RWPE2 (cell line): ENCODE measurements at places on chromosomes 6 and 20.
A peak's percentile ranks its signal among the peaks of the same experiment; 100 is the strongest.

DNA sequence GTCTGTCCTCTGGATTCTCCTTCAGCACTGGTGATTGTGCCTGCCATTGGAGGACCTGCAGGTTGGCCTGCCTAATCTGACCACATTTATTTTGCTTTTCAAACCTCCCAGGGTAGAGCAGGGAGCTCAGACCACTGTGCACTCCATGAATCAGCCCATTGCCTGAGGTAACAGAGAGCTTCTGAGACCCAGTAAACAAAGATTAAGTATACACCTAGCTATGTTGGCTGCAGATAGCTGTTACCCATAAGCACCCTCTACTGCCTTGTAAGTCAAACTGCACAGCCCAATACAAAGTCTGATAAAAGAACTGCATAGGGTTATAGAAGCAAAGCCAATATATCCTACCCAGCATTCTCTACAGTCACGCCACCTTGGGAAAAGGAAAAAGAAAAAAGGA lies 338.7 kb downstream of the HTR1B start:
- DNase-seq = no peak

DNA sequence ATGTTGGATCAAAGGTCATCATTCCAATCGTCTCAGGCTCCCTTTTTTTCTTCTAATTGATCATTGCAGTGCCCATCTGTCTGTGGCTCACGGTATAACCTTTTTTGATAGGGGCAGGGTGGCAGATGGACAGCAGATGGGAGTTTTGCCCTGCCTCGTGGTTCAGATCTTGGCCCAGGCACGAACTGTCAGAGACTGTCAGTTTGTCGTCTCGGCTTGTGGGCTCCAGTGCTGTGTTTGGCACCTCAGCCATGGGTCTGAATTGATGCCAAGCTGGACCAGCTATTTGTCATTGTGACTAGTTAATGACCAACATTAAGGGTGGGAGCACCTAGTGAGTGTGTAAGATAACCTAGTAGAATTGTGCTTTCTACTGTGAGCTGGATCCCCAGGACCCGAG lies 197.6 kb downstream of the PRL start:
- DNase-seq = no peak

- no peak for DNase-seq
These were observed 153.6 kb downstream of the BMP2 start for GRCh38 chr20:6920991-6921613.

DNA sequence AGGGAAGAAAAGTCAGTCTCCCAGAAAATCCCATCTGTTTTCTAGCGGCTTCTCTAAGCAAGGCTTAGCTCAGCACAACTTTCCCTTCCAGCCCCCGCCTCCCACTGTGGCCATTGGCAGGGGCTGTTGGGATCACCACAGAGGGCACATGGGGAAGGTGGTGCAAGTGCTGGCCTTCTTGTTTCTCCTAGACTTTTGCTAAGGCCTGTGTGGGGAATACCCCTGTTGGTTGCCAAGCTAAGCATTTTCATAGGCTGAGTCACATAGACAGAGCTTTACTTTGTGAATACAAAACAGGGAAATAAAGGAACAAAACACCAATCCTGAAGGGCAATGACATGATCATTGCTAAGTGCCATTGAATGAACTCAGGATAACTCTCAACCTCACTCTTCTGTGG lies 32.4 kb upstream of the TIAM2 start:
- no peak for DNase-seq

- DNase-seq = no peak
These were observed 103.7 kb downstream of the FYN start for GRCh38 chr6:111769365-111770152.

GRCh38 chr6:6314596-6314995 lies 5.9 kb downstream of the F13A1 start:
- DNase-seq = no peak

DNA sequence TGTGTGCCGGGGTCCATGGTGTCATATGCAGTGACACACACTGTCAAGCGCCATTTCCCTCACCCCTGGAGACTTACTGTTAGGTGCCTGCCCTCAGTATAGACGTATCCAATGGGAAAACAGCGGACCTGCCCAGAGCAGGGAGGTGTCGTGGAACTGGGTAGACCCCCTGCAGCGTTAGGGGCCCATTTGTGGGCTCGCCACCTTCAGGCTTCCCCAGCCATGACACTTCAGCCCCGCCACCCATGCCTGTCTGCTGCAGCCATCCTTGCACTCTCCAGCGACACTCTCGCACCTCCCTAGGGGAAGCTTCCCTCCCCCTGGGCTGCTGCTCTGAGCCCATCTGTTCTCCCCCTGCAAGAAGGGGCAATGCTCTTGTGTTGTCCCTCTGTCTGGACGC lies 43.2 kb downstream of the STK35 start:
- DNase-seq = no peak

DNA sequence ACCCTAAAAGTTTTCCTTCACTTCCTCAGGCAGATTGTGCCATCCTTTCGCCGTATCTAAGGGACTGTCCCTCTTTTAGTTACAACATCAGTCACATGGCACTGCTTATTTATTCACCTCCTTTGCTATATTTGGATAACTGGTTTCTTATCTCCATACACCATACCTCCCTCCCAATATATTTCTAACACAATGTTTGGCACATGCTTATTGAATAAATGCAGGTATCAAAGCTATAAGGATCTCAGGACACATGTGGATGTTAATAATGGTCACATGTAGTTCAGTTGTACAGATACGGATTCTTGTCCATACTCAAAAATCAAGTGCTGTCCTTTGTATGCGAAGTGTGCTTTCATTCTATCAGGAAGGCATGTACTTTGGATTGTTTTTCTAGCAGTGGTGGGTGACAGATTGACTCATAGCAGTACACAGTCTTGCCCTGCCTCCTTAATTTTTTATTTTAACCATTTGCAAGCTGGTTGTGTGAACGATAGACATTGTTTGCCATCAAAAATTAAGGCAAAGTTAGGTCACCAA lies 407.1 kb upstream of the RUNX2 start:
- no peak for DNase-seq

DNA sequence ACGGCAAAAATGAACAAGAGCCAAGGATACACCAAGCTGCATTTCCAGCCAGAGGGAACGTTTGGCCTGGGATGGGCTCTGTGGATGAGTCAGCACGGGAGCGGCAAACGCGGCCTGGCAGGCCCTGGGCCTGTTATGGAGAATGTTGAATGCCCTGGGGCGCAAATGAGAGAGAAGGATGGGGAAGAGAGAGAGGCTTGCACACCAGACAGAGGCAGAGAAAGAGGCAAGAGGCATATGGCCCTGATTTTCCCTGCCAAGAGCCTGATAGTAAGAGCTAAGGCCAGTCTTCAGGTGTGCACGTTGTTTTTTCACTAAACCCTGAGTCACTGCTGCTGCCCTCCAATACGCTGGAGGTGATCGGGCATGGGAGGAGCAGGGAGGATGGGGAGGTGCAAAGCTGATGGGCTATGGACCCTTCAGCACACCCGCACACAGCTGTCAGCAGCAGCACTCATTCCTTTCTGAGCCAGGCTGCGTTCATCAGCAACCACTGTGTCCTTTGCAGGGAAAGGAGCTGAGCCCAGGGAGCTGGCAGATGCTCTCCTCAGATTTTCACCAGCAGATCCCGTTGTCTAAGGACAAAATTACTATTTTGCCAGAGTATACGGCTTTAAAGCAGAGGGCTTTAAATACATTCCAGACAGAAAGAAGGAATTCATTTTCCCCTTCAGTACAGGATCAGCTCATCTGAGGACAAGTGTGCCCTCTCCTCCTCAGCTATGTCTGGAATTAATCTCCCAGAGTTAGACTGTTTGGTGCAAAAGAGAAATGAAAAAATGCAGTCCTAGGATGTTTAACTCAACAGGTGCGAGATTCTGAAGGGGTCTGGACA lies 61.7 kb upstream of the SLC22A23 start:
- peak; percentile 95 for DNase-seq

DNA sequence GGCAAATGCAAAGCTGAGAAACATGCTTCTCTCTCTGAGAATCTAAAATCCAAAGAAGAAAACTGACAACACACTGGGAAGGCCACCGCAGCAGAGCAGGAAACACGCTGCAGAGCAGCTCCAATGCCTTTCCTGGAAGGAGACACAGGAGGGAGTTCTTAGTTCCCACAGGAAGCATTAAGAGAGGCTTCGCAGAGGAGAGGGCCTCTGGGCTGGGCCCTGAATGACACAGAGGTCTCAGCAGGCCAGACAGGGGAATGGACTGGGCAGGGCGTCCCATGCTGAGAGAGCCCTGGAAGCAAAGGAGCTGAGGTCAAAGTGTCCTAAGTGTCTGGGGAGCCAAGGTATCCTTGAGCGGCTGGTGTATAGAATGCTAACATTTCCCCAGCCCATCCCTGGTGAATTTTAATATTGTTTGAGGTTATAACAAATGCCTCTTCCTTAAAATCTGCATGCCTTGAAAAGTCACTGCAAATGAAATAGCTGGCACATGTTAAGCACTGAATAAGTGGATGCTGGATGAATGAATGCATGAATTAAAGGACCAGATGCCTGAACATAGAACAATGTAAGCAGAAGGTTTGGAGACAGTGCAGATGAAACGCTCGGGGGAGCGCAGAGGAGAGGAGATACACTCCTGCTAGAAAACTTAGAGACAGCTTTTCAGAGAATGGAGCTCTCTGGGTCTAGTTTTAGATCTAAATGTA lies 110.0 kb upstream of the SYNDIG1 start:
- DNase-seq = no peak
